ENCODE measurements at places on chromosomes 4 and X.

- DNase-seq = peak; percentile 15
These were observed 32.7 kb upstream of the AMBN start for GRCh38 chr4:70559211-70559830.

DNA sequence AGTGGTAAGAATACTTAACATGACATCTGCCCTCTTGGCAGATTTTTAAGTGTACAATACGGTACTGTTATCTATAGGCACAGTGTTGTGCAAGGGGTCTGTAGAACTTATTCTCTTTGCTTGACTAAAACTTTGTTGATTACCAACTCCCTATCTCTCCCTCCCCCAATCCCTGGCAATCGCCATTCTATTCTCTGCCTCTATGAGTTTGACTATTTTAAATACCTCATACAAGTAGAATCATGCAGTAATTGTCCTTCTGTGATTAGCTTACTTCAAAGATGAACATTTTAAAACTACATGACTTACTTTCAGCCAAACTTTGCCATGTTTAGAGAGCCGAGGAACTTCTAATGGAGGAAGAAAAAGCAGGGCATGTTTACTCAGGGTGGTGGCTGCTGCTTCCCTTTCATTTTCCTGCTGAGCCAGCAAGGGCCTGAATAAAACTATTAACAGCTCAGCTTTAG lies 62.4 kb downstream of the APOO start:
- no peak for DNase-seq

GRCh38 chrX:40578039-40578695 lies 2.6 kb upstream of the ATP6AP2 start:
- no peak for DNase-seq

DNA sequence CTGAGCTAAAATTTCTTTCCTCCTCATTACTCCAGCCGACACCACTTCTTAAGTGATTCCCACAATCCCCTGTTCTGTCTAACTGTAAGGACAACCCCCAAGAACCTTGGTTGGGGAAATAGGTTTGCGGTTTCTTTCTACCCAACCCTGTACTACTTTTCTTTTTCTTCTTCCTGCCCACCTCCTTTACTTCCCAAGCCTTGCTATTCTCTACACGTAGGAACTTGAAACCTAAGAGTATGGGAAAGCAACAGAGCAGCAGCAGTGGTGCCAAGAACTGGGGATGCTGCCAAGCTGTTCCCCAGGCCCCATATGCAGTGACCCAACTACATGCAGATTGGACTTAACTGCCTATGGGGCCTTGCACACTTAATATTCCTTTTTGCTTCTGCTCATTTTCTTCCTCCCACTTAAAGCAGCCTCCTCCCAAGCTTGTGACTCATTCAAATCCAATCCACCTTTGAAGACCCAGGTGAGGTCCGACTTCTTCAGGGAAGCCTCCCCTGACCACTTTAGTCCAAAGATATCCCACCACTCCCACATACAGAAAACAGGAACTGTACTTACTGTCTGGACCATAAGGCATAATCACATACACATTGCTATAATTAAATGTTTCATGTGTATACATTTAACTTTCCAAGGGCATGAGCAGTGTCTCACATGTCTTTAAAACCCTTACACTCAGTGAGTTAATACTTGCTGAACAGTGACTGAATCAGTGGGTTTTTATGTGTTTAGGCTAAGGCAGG lies 1.7 kb downstream of the FAM120C start:
- no peak for DNase-seq

GRCh38 chr4:75251547-75251946 lies 262.7 kb downstream of the RCHY1 start:
- DNase-seq = no peak

DNA sequence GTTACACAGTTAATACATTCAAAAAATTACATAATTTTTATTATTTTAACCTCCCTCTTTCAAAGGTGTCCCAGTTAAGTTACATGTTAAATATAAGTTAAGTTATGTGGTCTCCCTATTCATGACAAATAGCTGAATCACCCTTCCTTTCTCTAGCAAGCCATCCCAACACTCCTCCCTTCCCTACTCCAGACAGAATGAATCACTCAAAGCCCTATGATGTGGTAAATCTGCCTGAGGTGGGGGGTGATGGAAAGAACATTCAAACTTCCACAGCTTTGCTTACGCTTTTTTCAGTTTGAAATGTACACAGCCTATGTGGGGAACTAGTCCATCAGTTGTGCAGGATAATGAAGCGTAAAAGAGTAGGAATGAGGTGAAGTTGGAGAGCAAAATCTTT lies 90.2 kb downstream of the CXCL13 start:
- DNase-seq = no peak

DNA sequence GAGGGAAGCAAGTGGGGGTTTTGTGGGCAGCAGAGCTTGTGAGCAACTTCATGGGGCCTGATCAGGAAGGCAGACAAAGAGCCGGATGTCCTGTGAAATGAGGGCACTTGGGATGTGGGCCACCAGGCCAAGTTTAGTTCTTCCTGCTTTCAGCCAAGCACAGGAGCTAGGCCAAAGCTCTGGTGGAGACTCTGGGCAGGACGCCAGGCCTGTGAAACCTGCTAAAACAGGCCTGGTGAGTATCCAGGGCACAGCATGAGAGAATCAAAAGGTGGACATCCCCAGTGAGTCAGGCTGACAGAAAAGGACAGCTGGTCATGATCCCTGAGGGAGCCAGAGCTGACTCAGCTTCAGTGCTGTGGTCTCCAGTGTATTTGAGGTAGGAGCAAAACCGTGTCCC lies 95.7 kb downstream of the NPNT start:
- no peak for DNase-seq

GRCh38 chr4:98515470-98515809 lies 143.0 kb downstream of the TSPAN5 start:
- no peak for DNase-seq

DNA sequence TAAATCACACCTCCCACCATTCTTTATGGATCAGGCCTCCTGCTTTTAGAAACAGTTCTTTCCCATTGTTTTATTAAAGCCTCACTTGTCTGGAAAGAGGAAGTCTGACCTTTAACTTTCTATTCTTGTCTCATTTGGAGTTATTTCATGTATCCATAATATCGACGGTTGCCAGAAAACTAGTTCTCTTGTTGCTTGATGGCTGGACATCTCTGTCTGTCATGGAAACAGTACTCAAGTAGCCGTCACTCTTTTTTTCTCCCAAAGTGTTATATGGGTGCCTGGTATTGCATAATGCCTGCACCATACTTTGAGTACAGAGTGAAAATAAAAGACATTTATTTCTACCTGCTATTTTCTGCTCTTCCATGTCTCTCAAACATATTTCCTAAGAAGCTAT lies 61.4 kb downstream of the PHEX start:
- DNase-seq = no peak

DNA sequence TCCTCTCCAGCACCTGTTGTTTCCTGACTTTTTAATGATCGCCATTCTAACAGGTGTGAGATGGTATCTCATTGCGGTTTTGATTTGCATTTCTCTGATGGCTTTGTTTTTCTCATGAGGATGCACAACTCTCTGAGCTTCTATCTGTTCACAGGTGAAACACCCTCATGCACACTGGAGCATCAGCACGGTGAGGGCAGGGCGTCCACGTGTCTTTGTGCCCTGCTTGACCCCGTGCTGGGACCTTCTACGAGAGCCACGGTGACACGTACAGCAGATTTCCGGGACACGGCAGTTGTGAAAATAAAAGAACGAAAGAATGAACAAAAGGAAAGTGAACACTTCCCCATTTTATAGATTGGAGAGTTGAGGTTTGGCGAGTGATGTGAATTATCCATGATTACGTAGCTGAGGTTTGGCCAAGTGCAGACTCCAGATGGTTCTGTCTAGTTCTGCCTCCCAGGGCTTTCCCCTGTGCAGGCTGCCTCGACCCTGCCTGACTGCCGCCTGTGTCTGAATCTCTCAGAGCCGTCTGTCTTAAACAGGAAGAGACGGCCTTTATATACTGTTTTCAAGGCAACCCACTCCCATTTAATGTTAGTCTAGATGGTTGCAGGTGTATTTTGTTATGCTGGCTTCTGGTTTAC lies 67.8 kb upstream of the SORBS2 start:
- DNase-seq = no peak

DNA sequence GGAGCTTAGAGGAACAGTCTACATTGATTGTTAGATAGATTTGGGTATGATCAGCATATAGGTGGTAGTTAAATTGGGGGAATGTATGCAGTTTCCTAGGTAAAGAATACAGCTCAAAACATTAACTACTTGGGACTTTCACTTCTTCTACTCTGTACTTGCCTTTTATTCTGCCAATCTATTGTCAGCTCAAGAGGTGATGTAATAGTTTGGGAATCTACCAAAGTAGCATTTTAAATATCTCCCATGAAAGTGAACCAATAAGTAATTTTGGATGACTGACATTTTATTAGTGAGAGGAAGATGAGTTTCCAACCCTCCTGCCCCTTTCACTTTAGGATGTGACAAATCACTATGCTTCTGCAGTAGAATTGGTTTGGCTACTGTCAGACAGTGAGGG lies 43.4 kb downstream of the NUDT6 start:
- DNase-seq = no peak

DNA sequence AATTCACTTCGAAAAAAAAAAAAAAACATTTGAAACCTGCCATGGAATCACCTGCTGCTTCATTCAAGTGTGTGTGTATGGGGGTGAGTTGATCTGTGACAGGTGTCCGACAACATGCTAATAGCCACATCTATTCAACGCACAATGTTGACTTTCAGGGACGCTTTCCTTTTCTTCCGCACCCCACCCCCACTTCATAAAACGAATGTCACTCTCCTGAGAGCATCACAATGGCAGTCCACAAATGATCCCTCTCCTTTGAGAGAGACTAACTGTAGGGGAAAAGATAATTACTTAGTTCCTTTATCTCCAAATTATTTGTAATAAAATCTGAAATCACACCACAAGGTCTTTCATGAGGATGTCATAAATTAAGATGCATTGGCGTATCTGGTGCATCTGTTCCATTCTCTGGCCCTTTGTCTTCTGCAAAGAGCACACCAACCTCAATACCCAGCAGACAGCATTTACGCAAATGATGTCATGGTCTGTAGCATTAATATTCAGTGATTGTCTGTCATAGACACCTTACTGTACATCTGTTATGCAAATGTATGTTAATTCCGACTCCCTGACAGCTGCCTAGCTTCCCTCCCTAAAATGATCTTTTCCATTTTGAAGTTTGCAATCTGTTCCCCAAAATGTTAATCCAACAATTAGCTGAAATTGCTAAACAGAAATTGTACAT lies 640.0 kb upstream of the BOD1L1 start:
- no peak for DNase-seq

DNA sequence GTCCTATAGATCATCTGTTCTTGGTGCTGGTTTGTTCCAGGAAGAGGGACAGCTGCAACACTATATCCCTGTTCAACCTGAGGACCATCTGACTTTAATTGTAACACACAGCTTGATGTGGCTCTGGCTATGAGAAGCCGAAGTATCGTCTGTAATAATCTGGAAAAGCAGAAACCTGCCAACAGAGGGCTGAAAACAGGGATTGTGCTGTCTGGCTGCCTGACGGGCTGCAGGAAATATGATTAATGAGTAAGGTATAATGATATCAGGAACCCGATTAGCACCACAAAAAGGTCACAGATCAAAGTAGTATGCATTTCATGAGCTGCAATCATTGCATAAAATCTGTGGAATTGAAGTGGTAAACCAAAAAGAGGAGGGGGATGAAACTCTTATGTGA lies 170.4 kb upstream of the MAB21L2 start:
- peak; percentile 62 for DNase-seq

Data from NCI-H1694 (cell line).